ENCODE measurements at places on chromosomes 1 and 21. TPM values are rescaled to one million over a fixed set of nuclear protein-coding genes. Genes with fewer than 3 reads are reported as not detected.

DNA sequence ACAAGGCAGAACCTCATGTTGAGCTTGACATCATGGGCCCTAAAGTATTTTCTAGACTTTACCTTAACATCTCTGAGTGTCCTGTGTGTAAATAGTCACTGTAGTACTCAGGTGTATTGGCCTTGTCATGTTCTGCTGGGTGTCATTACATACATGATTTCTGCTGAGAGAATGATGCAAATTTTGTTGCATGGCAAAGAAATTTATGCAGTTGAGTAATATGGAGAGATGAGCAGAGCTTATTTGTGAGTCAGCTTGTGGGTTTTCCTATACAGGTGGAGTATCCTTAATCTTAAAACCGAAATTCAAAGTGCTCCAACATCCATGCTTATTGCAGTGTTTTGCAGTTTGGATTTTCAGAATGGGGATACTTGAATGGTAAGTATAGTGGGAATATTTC is 36.6 kb downstream of the RGL1 start:
- no peak for DNase-seq

DNA sequence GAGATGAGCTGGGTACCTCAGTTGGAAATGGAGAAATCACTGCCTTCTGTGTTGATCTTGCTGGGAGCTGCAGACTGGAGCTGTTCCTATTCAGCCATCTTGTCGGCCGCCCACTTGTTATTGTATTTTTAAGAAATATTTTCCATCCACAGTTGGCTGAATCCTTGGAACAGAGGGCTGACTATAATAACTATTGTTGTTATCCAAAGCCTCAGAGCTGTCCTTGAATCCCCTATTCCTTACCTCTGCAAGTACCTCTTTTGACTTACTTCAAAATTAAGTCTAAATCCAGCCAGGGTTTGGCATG is 44.1 kb upstream of the GRHL3 start:
- DNase-seq: no peak

NPHS2 gene
- total RNA-seq: not detected

FCER1G gene
- total RNA-seq: 176 TPM

- no peak for DNase-seq
These were observed 2.8 kb downstream of the S100A10 start for GRCh38 chr1:151990856-151991198.

- no peak for DNase-seq
These were observed 739 bp downstream of the SMG5 start for GRCh38 chr1:156281693-156282478.

DNA sequence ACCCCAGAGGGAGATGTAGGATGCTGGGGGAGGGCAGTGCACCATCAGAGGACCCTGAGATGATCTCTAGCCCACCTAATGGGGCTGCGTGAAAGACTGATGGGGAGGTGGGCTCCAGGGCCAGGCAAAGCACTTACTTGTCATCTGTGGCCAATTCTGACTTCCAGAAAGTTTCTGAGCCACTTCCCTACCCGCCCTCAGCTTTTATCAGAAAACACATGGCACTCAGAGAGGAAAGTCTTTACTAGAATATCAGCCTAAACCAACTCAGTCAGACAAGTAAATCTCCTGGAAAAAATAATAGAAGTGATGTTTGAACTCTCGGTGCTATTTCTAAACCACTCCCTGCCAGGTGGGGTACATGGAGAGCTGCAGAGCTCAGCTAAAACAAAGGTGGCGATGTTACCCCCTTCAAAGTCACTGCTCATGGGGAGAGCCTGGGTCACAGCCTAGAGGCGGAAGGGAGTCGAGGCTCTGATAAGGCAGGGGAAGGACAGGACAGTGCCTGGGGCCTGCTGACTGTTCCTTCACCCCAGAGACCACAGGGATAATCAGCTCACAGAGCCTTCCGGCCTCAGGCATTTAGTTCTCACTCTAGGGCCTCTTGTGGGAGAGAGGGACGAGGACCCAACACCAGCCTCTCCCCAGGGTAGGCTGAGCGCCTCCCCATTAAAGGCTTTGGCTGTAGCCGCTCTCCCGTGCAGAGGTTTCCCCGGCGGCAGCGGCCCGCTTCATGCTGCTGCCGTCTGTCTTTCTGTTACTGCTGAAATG is 14.2 kb downstream of the SMIM12 start:
- no peak for DNase-seq

DNA sequence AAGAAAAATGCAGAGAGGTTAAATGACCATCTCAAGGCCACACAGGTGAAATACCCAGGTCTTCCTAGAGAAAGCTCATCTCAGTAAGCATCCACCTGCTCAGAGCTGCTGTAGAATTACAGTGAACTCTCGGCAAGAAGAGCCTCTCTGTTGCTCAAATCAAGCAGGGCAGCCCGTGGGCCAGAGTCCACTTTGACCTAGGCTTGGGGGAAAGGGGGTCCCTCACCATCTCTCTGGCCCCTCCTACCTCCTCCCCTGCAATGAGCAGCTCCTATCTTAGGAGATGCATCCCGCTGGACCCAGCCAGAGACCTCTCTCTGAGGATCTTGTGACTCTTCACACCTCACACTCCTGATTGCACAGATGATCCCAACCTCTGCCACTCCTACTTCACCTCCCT is 364.7 kb downstream of the PTPRU start:
- DNase-seq: no peak

CACNA1S gene
- total RNA-seq: not detected

- DNase-seq: no peak
These were observed 75.5 kb downstream of the NPHP4 start for GRCh38 chr1:5916572-5917280.

DNA sequence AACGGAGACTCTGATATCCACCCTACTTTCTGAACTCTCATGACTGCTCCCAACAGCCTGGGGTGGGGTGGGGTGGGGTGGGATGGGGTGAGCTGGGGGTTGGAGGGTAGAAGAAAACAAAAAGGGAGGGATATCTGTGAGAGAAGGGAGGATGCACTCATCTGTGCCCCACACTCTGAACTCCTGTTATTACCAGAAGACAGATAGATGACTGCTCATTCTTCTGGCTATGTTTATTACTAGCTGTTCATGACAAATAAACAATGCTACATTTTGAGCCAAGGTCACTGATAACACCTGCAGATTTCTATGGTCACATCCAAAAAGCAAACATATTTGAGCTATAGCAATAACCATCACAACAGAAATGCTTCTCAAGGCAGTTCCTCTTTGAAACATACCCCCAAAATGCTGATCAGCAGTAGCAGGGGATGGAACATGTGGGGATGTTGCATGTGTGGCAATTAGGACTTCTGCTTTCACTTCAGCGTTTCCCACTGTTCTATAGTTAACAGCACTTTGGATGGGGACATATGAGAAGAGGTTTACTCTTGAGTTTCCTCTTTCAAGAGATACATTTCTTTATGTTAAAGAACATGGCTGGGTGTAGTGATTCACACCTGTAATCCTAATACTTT is 43.3 kb downstream of the GPR3 start:
- DNase-seq: no peak

GRCh38 chr21:29332461-29333362 is 34.0 kb downstream of the BACH1 start:
- no peak for DNase-seq

SPRR2F gene
- total RNA-seq: not detected

MANEAL gene
- 1.5 TPM for total RNA-seq

- no peak for DNase-seq
These were observed 178.2 kb downstream of the DSCAM start for GRCh38 chr21:40668555-40669275.

DNA sequence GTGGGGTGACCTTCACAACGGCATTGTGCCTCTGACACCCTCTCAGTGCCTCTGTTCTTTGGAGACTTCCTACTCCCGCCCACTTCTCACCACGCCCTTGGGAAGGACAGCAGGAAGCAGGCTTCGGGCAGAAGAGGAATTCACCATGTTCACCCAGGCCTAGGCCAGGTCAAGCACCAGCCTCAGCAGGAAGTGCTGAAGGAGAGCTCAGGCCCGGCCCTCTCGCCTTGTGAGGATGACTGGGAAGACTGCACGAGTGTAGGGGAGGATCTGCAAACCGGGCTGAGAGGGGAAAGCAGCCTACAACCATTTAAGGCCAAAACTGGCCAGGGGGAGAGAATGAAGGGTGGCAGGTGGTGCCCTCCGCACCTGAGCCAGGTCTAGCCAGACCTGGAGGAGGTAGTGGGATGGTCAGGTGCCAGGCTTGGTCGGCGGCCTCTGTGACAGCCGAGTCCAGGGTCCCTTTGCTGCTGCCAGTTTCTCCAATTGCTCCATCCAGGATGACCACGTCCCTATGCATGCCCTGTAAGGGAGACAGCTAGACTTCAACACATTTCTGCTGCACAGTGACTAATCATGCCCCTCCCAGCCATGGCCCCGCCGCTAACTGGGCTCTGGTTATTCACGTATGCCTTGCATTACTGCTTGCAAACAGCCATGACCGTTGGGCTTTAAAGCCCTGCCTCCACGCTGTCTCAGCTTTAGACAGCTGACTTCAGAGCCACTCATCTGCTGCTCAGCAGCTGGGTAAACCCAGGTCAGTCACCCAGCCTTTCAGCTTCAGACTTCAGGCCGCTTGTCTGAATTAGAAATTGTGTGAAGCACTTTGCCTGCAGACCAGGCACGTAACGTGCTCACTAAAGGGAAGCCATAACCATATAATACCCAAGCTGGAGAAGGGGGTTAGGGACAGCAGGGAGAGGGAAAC is 8.9 kb downstream of the MRTO4 start:
- no peak for DNase-seq

DNA sequence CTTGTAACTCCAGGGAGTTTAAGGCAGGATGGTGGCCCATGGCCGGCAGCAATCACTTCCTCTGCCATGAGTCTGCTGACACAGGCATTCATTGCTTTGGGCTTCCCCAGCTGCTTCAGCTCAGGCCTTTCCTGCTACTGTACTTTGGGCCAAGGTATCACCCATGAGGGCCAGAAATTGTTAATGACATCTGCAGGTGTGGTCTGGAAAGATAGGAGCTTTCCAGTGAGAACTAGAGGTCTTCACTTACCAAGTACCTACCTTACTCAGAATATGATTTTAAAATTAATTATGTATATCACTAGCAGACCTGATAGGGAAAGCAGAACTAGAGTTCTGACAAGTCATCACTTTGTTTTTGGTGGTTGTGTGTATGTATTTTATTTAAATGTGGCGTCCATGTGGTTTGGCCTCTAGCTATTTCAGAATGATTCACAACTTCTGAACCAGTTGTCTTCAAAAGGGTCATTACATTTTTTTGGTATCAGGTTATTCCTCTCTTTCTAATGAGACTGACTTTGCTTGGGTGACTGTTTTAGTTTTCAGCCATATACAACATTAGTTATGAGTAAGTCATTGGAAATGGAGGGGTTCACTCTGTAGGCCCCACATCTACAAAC is 2.7 kb downstream of the RGL1 start:
- no peak for DNase-seq

DNA sequence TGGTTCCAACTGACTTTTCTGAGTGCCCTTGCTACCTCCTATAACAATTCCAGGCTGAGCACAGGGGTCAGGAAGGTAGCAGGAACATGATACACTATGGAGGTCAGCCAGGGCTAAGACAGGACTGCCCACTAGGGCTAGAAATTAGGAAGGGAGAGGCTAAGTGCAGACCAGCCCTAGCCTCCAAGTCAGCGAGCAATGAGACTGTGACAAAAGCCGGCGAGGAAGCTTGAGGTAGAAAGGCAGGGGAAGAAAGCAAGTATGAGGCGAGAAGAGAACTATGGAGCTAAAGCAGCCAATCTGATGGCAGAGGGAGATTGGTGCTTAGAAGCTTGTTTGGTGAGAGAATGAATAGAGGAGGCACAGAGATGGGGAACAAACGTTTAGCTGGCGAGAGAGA is 4.7 kb downstream of the UROD start:
- no peak for DNase-seq

S100A10 gene
- 650 TPM for total RNA-seq

All from mesenteric fat pad (tissue), 1 donor.